ENCODE measurements at places on chromosomes 16 and 17.
A peak's percentile ranks its signal among the peaks of the same experiment; 100 is the strongest.

- DNase-seq: no peak
These were observed 74.9 kb upstream of the HS3ST2 start for GRCh38 chr16:22739077-22739476.

DNA sequence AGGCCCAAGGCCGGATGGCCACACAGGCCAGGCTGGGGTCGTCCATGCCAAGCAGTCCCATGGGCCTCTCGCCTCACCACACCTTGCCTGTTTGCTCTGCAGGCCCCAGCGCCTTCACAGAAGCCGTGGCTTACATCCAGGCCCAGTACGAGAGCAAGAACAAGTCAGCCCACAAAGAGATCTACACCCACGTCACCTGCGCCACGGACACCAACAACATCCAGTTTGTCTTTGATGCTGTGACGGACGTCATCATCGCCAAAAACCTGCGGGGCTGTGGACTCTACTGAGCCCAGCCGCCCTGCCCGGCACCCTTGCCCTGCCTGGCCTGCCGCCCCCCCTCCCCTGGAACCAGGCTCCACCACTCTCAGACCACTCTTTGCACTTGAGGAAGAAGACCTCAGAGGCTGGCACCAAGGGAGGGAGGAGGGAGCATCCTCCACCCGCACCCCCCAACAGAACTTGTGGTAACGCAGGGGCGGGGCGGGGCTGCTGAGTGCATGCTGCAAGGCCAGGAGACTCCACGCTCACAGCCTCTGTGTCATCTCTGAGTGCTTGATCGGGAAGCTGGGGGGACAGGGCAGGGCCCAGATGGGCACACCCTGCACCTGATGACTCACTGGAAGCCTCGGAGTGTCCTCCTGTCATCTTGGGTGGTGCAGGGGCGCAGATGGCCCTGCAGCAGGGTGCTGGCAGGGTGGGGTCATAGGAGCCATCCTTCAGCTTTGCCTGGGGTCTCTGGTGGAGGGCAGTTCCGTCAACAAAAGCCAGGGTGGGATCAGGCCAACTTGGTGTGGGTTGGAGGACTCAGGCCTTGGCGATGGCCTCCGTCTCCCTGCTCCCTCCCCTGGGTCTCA is 81.5 kb downstream of the AMFR start:
- peak; percentile 28 for DNase-seq

DNA sequence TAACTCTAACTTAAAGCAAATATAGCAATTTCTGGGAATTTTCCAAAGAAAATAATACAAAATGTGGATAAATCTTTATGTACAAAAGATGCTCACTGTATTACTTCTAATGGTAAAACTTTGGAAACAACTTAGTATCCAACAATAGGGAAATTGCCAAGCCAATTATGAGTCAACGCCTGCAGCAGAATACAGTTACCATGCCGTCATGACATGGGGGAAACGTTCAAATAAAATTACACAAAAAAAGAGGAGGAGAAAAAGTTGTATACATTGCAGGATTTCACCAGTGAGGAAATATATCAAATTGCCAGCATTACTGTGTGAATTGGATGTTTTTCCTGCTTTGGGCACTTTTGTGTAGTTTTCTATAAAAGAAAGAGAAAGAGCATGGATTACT is 469.6 kb downstream of the SOX9 start:
- DNase-seq: peak; percentile 80

DNA sequence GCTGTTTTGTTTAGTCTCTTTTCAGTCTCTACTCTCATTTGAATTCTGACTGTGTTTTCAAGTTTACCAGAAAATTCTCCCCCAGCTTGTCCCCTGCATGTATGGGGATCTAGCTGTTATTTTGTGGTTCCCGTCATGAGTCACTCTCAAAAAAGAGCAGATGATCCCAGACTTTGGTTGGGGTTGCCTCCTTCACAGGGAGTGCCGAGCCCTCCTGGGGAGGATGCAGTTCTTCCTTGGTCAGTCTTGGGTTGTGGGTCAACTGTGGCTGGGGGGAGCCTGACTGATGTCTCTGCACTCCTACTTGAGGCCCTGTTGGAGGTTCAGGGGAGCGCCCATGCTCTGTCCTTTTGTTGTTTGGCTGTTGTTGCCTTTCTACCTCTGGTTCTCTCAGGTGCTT is 37.7 kb downstream of the EPN2 start:
- no peak for DNase-seq

GRCh38 chr17:78738278-78738677 is 43.8 kb downstream of the CYTH1 start:
- no peak for DNase-seq

GRCh38 chr16:84482001-84482891 is 22.2 kb downstream of the MEAK7 start:
- no peak for DNase-seq

DNA sequence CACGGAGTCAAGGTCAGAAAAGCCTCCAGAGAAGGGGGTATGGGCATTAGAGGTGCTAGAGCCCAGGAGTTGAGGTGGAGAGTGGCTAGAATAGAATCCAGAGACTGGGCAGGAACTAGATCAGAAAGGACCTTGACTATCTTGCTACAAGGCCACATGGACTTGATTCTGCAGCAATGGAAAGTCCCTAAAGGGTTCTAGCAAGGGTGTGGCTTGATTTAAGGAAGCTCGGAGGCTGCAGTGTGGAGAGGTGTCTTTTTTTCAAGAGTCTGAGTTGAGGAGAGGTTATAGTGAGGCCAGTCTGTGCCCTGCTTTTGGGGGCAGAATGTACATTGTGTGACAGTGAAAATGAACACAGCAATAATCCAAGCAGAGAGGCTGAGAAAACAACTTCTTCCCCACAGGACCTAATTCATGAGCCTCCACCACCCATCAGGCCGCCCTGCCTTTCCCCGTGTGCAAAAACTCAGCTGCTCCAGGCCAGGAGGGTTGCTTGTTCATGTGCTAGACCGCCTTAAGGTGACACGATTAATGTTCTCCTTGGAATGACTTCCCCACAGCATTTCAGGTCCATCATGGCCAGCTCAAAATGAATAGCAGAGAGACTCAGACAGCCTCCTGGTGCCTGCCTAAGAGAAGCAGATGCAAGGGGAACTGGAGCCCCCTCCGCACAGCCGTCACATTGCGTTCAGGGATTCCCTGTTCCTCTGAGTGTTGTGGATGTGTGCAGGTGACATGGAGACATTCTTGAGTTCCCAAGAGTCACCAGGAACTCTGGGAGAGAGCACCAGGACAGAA is 8.7 kb upstream of the BEAN1 start:
- no peak for DNase-seq

DNA sequence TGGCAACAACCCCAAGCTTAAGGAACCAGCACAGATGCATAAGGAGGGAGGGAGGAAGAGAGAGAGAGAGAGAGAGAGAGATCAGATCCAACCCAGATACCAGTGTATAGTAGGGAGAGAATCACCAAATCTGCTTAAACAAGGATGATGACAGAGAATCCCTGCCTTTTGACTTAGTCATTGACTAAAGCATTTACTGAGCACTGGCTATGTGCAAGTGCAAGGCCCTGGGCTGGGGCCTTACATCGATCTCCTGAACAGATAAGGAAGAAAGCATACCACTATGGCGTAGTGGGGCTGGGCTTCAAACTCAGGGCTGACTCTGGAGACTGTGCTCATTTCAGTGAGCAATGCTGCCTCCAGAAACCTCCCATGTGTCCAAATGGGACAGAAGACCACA is 15.8 kb downstream of the TSNAXIP1 start:
- DNase-seq: peak; percentile 79

Measured in HFFc6 (cell line).